ENCODE measurements at places on chromosomes 7 and 10. TPM values are rescaled to one million over a fixed set of nuclear protein-coding genes. Genes with fewer than 3 reads are reported as not detected.

DNA sequence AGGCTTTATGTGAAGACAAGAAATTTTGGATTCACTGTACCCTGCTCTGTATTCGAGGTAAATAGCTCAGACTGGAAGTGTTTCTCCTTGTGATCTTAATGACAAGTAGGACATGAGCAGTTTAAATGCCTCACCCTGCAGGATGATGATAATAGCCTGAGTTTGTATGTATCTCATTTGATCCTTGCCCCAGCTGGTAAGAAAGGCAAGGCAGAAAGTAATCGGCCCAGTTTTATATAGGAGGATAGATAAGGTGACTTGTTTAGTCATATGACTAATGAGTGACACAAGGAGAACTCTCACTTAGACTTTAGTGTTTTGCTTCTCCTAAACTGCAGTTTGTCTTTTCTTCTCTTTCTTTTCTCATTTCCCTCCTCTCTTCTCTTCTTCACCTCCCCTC is 372.6 kb downstream of the PHF14 start:
- no peaks in the 10 kb centered on the region for H3K27me3 ChIP-seq
- H3K27ac ChIP-seq = no peak overlapping the region
- H3K4me1 ChIP-seq = no peaks in the 10 kb centered on the region

DNA sequence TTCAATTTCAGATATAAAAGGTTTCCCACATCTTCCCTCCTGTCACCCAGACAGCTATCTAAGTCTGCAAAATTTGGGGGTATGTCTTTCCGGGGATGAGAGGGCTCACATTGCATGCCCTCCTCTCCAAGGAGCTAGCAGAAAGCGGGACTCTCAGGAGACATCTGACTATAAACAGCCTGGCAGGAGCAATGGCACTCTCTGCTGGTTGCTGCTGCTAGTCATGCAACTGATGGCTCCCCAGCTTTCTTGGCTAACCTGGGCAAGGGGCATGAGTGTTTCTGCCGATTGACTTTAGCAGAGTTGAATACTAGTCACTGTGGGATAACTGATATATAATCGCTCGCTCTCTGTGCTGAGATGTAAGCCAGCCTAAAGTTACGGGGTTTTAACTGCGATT is 12.0 kb downstream of the TBX20 start:
- no peak for DNase-seq
- H3K4me1 ChIP-seq = no peaks in the 10 kb centered on the region
- peaks cover 11% of the 10 kb centered on the region for H3K27me3 ChIP-seq
- H3K27ac ChIP-seq = no peak overlapping the region

DNA sequence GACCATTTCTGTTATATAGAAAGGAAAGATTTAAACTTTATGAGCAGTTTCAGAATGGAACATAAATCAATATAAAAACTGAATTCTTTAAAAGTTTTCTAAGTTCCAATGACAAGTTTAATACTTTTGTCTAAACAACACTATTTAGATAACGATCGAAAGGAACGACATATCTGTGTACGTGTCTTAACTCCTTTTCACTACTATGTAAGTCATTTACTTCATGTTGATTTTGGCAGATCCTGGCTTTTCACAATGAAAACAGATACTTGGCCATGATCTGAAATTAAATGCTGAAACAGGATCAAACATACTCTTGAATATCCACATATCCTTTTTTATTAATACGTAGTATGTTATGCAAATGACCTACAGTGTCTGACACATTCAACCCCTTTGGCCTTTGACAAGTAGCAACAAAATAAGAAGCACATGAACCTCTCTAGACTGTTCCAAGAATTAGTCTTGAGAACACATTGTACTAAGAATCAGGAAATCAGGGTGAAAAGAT is 41.9 kb downstream of the RNLS start:
- no peak for DNase-seq
- no peaks in the 10 kb centered on the region for H3K4me1 ChIP-seq
- H3K4me3 ChIP-seq = no peak overlapping the region

DNA sequence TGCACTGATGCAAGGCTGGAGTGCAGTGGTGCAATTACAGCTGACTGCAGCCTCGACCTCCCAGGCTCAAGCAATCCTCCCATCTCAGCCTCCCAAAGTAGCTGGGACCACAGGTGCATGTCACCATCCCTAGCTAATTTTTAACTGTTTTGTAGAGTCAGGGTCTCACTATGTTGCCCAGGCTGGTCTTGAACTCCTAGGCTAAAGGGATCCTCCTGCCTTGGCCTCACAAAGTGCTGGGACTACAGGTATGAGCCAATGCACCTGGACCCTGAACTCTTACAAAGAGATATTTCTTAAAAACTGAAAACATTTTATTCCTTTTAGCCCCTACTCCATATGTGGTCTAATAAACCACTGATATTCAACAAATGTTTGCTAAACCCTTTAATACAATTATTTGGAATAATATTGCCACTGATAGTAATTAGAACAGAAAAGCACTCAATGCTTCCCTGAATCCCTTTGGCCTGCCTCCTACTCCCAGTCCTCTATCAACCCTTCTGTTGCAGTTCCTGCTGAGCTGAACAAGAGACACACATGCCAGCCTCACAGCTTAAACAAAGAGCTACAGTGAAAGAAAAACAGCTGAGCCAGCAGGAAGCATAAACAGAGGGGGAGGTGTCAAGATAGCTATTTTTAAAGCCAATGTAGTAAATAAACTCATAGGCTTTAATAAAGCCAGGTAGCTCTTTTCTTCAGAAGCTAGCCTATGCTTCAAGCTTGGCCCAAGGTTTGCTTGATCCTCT is 7.0 kb upstream of the GNAI1 start:
- DNase-seq = no peak
- H3K4me1 ChIP-seq = no peaks in the 10 kb centered on the region
- no peak overlapping the region for H3K27ac ChIP-seq
- no peaks in the 10 kb centered on the region for H3K36me3 ChIP-seq

- no peak for DNase-seq
- no peak overlapping the region for H3K4me3 ChIP-seq
- H3K4me1 ChIP-seq = no peaks in the 10 kb centered on the region
- no peaks in the 10 kb centered on the region for H3K36me3 ChIP-seq
- H3K27ac ChIP-seq = no peak overlapping the region
These were observed 2.0 kb downstream of the LDB3 start for GRCh38 chr10:86670290-86670811.

GRCh38 chr10:59678884-59679301 is 30.8 kb downstream of the SLC16A9 start:
- DNase-seq = no peak
- no peaks in the 10 kb centered on the region for H3K27me3 ChIP-seq
- no peak overlapping the region for H3K4me3 ChIP-seq
- no peak overlapping the region for H3K27ac ChIP-seq
- H3K36me3 ChIP-seq = no peaks in the 10 kb centered on the region

DNA sequence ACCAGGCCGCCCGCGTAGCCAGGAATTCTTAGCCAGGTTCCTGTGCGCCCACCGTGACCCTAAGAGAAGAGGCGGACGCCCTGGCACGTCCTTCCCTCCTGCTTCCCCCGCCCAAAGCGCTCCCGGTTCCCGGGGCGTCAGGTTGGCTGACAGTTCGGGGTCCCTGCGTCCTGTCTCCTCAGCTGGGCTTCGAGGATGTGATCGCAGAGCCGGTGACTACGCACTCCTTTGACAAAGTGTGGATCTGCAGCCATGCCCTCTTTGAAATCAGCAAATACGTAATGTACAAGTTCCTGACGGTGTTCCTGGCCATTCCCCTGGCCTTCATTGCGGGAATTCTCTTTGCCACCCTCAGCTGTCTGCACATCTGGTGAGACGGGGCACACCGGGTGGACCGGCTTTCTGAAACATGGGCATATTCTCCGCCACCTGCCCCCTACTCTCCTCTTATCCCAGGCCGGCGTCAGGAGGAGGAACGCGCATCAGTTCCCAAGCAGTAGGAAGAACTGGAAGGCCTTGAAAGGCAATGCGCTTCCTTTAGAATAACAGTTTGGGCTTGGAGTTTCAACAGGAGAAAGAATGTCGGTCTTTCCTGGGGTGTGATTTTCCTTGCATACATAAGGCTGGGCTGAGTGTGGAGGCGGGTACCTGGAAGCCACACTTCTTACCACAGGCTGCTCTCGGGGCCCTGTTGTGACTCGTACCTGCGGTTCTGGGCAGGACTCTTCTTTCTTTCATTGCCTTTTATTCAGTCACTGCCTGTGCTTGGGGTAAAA is 728 bp downstream of the CAV2 start:
- H3K4me3 ChIP-seq = no peak overlapping the region
- peaks cover 37% of the 10 kb centered on the region for H3K27me3 ChIP-seq
- H3K4me1 ChIP-seq = peaks cover 17% of the 10 kb centered on the region
- no peaks in the 10 kb centered on the region for H3K36me3 ChIP-seq
- peak; percentile 52 for DNase-seq
- no peak overlapping the region for H3K27ac ChIP-seq

DNA sequence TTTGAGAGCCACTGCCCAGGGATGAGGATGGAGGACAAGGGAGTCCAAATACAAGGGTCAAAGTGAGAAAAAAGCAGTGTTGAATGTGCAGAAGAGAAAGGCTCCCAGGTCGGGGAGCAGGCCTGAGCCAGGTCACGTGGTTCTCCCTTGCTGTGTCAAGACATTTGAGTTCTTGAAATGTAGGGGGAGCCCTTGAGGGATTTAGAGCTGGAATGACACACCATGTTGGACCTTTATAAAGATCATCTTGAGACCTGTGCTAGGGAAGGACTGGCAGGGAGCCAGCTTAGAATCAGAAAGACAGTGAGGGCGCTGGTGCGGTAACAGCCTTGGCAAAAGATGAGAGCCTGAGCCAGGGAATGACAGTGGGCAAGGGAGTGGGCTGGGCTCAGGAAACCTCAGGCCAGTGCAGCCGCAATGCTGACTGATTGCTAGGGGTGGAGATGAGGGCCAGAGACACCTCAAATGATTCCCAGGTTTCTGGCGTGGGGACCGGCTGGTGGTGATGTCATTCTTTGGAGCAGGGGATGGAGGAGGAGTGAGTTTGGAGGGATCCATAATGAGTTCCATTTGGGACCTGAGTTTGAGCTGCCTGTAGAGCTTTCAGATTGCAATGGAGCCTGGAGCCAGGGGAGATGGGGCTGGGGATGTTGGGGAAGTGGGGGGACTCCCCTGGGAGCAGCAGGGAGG is 120.1 kb downstream of the PTPN20 start:
- no peak for DNase-seq
- no peak overlapping the region for H3K27ac ChIP-seq
- no peak overlapping the region for H3K4me3 ChIP-seq
- no peaks in the 10 kb centered on the region for H3K36me3 ChIP-seq
- no peaks in the 10 kb centered on the region for H3K4me1 ChIP-seq

DNA sequence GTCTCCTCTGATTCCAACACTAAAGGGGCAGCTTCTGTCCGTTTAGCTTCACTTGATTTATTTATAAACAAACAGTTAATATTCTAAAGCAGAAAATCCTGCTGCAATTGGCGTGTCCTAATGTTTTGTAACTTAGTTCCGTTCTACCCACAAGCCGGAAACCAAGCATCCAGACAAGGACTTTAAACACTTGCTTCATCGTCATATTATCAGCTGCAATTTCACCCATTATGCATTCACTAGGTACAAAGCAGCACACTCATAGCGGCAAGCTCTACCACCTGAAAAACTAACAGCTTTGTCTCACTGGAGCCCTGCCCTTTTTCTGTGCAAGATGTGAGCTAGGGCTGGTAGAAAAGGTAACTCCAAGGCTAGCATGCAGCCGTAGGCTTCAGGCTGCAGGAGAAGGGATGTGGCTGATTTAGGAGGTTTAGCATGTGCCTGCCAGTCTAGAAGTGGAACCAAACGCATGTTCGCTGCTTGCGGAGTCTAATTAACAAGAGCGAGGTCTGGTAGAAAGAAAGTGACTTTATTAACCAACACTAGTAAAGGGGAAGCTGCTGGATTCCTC is 43.7 kb upstream of the BPGM start:
- H3K27ac ChIP-seq = no peak overlapping the region
- no peaks in the 10 kb centered on the region for H3K27me3 ChIP-seq
- no peaks in the 10 kb centered on the region for H3K36me3 ChIP-seq
- H3K4me1 ChIP-seq = no peaks in the 10 kb centered on the region
- no peak for DNase-seq
- H3K4me3 ChIP-seq = no peak overlapping the region

- H3K4me1 ChIP-seq = peaks cover 92% of the 10 kb centered on the region
- peak; percentile 75 for DNase-seq
- no peaks in the 10 kb centered on the region for H3K36me3 ChIP-seq
- H3K4me3 ChIP-seq = no peak overlapping the region
- no peaks in the 10 kb centered on the region for H3K27me3 ChIP-seq
These were observed 16.4 kb upstream of the C10orf105 start for GRCh38 chr10:71735709-71736569.

NUTM2D gene
- total RNA-seq = 5.2 TPM

MYL7 gene
- total RNA-seq = not detected

SPDYE8 gene
- total RNA-seq = not detected

TAS2R41 gene
- total RNA-seq = not detected
